GM12864 (cell line): ENCODE measurements at places on chromosomes 3 and 15.

DNA sequence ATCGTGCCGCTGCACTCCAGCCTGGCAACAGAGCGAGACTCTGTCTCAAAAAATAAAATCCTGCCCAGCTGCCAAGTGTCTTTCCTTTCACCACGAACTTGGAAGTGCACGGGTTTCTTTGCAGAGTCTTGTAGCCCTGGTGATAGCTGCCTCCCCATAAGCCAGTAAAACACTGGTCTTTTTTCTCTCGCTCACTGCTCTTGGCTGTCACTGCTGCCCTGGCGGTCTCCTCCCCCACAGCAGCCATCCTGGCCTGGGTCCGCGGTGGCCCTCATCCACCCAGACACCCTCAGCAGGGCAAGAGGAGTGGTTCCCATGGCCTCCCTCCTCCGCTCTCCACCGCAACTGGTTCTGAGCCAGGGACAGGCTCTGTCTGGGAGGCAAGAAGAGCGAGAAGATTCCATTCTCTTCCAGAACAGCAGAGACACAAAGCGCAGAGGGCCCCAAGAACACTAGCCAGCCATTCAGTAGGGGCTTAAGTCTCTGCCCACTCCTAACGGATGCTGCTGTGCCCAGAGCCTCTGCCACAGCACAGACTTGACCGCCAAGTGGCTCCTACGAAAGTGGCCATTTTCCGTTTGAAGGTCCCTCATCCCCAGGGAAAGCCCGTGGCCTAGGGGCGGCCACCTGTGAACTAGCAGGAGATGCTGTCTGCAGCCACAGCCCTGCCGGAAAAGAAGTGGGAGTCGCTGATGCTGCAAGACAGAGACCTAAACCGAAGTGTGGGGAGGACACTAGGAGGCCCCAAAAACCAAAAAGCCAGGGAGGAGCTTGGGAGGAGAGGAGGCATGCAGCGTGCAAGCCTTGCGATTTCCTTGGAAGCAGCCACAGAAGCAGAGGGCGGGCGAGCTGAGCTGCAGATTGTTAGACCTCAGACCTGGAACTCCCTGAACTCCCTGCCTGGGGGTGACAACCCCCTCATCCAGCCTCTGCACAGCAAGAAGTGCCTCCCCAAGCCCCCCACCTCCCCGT lies 44.1 kb downstream of the KLHL25 start:
- no peak for DNase-seq

- DNase-seq = no peak
Measured at GRCh38 chr3:172329070-172329469, 119.2 kb downstream of the GHSR start.

DNA sequence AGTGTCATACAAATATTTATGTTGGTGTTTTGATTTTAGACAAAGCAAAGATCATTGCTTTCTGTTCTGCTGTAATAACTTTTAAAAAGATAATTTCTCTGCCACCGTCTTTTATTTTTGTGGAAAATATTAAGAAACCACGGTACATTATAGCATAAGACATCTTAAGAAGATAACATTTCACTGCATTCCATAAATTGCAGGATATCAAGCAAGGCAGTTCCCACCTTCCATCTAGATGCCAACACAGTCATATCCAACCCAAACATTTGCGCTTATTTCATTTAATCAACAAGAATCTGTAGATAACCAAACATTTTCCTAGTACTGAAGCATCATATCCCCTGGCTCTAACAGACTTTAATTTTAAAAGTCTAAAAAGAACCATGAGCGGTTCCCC lies 25.1 kb downstream of the ARHGAP31 start:
- no peak for DNase-seq

DNA sequence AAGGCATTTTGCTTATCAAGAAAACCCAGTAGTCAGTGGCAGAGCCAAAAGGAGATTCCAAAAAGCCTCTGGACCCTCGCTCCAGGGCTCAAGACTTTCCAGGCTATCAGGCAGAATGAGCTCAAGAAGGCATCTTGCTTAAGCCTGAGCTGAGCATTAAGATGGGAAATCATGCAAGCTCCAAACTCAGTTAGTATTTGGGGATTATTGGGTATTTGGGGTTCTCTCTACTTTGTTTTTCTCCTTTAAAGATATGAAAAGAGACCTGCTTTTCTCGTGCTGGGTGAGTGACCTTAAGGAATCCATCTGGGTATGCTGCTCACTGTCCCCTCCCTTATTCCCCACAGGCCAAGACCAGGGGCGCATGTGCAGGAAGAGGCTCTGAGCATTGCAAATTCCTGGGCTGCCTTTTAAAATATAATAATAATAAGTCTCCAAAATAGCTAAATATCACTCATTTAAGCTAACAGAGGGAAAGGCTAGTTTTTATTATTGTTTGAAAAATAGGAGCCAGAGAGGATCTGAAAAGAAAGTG lies 75.4 kb upstream of the HACD2 start:
- no peak for DNase-seq

DNA sequence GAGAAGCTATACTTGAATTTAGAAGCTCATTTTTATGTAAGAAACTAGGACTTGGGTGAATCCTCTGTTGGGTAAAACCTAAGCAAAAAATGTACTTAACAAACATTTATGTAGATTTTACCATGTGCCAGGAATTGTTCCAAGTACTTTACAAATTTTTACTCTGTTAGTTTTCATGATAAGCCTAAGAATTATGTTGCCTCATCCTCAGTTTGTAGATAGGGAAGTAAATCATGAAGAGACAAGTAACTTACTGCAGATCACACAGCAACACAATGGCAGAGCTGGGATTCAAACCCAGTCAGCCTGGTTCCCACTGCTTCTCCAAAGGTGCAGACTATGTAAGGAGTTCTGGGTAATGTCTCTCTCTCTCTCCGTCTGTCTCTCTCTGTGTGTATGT lies 169.9 kb downstream of the DIPK2A start:
- no peak for DNase-seq

DNA sequence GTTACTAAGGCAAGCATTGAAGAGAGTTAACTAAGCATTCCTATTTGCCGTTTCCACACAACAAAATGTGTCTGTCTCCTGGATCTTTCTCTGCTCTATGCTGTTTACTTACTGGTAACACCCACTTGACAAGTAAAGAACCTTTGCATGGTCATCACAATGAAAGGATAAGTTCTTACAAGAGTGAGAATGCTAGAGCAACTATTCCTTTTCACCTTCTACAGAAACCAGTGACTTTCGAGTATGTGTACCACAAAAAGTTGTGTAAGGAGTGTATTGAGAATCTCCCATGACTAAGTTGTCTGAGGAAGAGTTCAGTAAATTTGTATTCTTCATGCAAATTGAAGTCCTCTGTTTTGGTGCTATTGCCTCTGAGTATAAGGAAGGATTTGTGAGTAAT lies 10.8 kb downstream of the TIPARP start:
- no peak for DNase-seq

- no peak for DNase-seq
Measured at GRCh38 chr3:141278196-141279076, 46.8 kb downstream of the PXYLP1 start.
